ENCODE measurements at places on chromosomes 1 and 21.

DNA sequence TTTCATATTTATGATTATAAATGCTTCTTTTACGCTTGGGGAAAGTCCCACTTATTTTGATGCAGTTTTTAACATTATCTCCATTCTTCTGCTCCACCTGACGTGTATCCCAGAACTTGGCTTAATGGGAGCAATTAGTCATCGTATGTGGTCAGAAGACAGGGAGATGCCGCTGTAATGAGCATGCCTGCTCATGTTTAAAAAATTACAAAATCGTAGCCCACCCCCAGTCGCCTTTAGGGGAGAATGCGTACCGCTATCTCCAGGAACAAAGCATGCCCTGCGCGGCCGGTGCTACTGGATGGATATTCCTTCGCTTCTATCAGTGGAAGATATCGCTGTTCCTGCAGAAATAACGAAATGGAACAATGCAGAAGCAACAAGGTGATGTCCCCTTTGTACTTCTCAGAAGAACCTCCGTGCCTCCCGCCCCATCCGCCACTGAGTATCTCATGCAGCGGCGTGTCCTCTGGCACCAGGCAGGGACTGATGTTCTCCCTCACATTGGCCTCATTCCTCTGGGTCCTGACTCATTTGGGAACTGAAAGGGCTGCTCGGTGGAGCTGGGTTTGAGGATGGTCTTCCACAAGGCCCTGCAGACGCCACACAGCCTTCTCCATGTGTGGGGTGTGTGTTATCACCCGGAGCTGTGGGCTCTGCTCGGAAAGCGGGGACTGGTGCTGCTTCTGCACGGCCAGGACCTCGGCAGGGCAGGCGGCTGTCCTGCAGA, 116.3 kb upstream of the COL6A1 start:
- H3K4me3 ChIP-seq, result no peak overlapping the region
- H3K27me3 ChIP-seq, result no peaks in the 10 kb centered on the region
- DNase-seq, result no peak
- no peak overlapping the region for H3K27ac ChIP-seq
- no peaks in the 10 kb centered on the region for H3K36me3 ChIP-seq

- H3K4me3 ChIP-seq, result no peak overlapping the region
- no peak for DNase-seq
- no peaks in the 10 kb centered on the region for H3K36me3 ChIP-seq
- H3K27me3 ChIP-seq, result no peaks in the 10 kb centered on the region
- H3K4me1 ChIP-seq, result peaks cover 98% of the 10 kb centered on the region
- H3K27ac ChIP-seq, result peak overlapping the region; percentile 82
These were observed 63.7 kb upstream of the ANGPTL1 start for GRCh38 chr1:178934546-178934945.

DNA sequence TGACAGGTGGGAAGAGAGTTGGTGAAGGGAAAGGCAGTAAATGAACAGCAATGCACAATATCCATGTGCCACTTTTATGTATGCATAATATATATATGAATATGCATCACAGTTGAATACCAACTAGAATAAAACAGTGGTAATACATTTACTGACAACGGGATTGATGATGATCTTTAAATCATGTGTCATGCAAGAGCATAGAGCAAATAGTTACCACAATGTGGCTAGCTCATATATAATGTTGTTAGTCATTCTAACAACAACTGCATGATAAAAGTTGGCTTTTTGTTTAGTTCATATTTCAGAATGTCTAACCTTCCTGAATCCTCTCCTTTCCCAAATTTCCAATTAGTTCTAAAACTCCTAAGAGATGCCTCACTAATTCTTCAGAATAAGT, 46.4 kb downstream of the GORAB start:
- no peaks in the 10 kb centered on the region for H3K36me3 ChIP-seq
- H3K4me3 ChIP-seq, result no peak overlapping the region
- DNase-seq, result no peak
- no peaks in the 10 kb centered on the region for H3K27me3 ChIP-seq
- H3K4me1 ChIP-seq, result no peaks in the 10 kb centered on the region

DNA sequence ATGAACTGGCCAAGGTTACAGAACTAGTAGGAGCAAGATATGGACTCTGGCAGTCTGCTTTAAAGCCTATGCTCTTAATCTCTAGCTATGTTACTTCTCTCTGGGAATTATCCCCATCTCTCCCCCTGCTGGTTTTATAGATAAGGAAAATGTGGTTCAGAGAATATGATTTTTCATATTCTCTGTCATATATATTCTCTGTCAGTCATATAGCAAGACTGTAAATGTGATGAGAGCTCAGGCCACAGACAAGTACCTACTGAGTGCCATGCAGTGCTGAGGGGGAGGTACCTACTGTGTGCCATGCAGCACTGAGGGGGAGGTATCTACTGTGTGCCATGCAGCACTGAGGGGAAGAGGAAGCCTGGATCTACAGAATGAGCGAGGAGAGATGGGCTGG, 220.3 kb upstream of the FGGY start:
- H3K36me3 ChIP-seq, result no peaks in the 10 kb centered on the region
- no peaks in the 10 kb centered on the region for H3K27me3 ChIP-seq
- H3K27ac ChIP-seq, result no peak overlapping the region
- DNase-seq, result no peak

DNA sequence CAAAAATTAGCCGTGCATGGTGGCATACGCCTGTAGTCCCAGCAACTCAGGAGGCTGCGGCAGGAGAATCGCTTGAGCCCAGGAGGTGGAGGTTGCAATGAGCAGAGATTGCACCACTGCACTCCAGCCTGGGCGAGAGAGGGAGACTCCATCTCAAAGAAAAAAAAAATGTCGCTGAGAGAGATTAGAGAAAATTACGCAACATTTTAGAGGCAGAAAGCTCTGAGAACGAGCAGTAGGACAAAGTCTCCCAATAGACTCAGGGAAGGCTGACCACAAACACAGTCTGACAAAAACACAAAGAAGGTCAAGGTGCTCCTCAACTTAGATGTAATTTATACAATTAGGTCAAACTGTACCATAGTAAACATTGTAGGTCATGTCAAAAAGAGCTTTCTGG, 367.6 kb upstream of the ZRANB2 start:
- no peaks in the 10 kb centered on the region for H3K4me1 ChIP-seq
- H3K4me3 ChIP-seq, result no peak overlapping the region
- no peaks in the 10 kb centered on the region for H3K27me3 ChIP-seq
- DNase-seq, result no peak
- H3K27ac ChIP-seq, result no peak overlapping the region
- H3K36me3 ChIP-seq, result no peaks in the 10 kb centered on the region

DNA sequence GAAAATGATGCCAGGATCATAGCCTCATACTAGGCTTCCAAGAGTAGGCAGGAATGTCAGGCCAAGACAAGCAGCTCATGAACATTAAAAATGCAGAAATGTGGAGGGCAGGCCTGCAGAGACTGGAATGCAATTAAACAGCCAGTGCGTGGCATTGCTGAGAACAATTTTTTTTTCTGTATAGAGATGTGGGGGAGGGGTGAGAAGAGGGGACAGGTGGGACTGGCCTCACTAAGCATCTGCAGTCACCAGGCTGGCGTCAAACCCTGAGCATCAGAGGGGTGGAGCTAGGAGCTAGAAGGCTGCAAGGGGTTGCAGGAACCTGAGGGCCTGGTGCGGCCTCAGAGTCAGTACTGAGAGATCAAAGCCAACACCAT, 114.1 kb downstream of the TNR start:
- H3K4me1 ChIP-seq, result peaks cover 4% of the 10 kb centered on the region
- H3K36me3 ChIP-seq, result no peaks in the 10 kb centered on the region
- H3K27me3 ChIP-seq, result no peaks in the 10 kb centered on the region
- no peak overlapping the region for H3K27ac ChIP-seq
